ENCODE measurements at places on chromosomes 5 and 9. TPM values are rescaled to one million over a fixed set of nuclear protein-coding genes. Genes with fewer than 3 reads are reported as not detected.

The P4HA2 gene
- 46.3 TPM for total RNA-seq

The CTXN3 gene
- total RNA-seq = not detected

The PCDHGB4 gene
- 11.3 TPM for total RNA-seq

The KLF9 gene
- total RNA-seq = 23.5 TPM

The RNF183 gene
- total RNA-seq = not detected

The SLC23A1 gene
- not detected for total RNA-seq

The SPINK1 gene
- total RNA-seq = not detected

The ADAMTS16 gene
- under 0.01 TPM for total RNA-seq

The GRIA1 gene
- total RNA-seq = 0.11 TPM

The SHISAL2B gene
- total RNA-seq = not detected

The GEMIN5 gene
- total RNA-seq = 16.7 TPM

The FCN2 gene
- not detected for total RNA-seq

The TMEM215 gene
- total RNA-seq = not detected

The PCDHAC2 gene
- total RNA-seq = 0.17 TPM

The TNFSF8 gene
- total RNA-seq = not detected

The OR2Y1 gene
- not detected for total RNA-seq

The TTC1 gene
- total RNA-seq = 54.5 TPM

The ANKRA2 gene
- total RNA-seq = 15.6 TPM

The CORO2A gene
- 0.76 TPM for total RNA-seq

The CDX1 gene
- under 0.01 TPM for total RNA-seq

Measured in dermis lymphatic vessel endothelial cell (primary cell).